ENCODE measurements at places on chromosomes 1 and 21.

GRCh38 chr1:26820784-26821269, 5.7 kb upstream of the ZDHHC18 start:
- no peak for DNase-seq

- DNase-seq: no peak
Measured at GRCh38 chr21:18164483-18164882, 80.2 kb upstream of the CHODL start.

GRCh38 chr1:57329001-57329527, 94.8 kb downstream of the DAB1 start:
- DNase-seq: no peak

DNA sequence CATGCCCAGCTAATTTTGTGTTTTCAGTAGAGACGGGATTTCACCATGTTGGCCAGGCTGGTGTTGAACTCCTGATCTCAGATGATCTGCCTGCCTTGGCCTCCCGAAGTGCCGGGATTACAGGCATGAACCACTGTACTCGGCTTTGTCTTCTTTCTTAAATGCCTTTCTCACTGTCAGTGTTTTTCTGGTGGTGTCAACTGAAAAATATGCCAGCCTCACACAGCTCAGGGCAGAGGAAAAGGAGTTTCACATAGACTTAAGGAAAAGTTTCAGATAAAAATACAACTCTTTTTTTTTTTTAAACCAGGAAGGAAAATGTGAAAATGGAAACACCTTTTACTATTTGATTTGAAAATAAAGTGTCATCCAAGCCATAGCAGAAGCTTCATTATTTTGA, 4.6 kb upstream of the MAB21L3 start:
- no peak for DNase-seq

GRCh38 chr21:23968722-23969647, 1638.3 kb downstream of the MRPL39 start:
- DNase-seq: no peak

- no peak for DNase-seq
Measured at GRCh38 chr1:20370698-20371097, 80.0 kb downstream of the VWA5B1 start.

GRCh38 chr1:64511044-64511443, 41.1 kb downstream of the CACHD1 start:
- no peak for DNase-seq

DNA sequence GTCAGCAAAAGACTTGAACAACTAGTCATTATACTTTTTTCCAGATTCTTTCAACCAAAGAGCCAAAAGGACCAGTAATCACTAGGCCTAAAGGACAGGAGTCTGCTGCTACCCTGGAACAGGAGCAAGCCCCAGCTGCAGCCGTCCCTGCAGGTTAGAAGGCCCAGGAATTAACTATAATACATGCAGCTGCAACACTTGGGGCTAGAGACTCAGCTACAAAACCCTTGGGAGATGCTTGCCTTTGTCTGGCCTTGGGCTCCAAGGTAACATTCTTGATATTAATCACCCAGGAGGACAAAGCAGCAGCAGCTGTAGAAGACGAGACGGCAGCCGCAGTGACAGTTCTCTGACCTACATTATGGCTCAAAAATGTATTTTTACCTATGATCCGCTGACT, 841.2 kb upstream of the ADGRL4 start:
- DNase-seq: no peak

GRCh38 chr1:159957824-159958268, 3.8 kb upstream of the SLAMF9 start:
- DNase-seq: no peak

GRCh38 chr1:11134251-11134897, 34.7 kb upstream of the EXOSC10 start:
- DNase-seq: peak; percentile 45

DNA sequence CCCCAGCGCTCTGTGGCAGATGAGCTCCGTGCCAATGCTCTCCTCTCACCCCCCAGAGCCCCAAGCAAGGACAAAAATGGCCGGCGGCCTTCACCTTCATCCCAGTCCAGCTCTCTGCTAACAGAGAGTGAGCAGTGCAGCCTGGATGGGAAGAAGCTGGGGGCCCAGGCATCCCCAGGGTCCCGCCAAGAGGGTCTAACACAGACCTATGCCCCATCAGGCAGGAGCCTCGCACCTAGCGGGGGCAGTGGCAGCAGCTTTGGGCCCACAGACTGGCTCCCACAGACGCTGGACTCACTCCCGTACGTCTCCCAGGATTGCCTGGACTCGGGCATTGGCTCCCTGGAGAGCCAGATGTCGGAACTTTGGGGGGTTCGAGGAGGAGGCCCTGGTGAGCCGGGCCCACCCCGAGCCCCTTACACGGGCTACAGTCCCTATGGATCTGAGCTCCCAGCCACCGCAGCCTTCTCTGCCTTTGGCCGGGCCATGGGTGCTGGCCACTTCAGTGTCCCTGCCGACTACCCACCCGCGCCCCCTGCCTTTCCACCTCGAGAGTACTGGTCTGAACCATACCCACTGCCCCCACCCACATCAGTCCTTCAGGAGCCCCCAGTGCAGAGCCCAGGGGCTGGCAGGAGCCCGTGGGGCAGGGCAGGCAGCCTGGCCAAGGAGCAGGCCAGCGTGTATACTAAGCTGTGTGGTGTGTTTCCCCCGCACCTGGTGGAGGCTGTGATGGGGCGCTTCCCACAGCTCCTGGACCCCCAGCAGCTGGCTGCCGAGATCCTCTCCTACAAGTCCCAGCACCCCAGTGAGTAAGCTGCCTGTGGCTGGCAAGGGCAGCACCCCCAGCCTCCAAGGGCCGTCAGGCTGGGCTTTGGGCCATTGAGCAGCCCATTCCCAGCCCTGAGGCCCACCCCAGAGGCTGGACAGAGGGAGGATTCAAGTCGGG, 8.7 kb downstream of the ZC3H12A start:
- no peak for DNase-seq

DNA sequence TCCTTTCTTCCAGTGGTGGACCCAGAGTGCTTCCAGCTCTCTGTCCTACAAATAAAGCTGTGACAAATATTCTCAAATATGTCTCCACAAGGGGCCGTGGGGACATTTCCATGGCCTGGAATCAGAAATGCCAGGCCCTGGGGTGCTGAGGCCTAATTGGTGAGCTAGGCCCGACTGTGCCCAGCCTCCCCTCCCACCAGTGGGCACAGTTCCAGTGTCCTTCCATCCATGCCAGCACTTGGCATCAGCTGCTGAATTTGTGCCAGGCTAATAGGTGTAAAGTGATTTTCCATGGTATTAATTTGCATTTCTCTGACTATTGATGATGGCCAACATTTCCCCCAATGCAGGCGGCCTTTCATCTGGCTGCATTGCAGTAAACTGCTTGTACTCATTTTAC, 48.5 kb upstream of the B3GALT5 start:
- no peak for DNase-seq

DNA sequence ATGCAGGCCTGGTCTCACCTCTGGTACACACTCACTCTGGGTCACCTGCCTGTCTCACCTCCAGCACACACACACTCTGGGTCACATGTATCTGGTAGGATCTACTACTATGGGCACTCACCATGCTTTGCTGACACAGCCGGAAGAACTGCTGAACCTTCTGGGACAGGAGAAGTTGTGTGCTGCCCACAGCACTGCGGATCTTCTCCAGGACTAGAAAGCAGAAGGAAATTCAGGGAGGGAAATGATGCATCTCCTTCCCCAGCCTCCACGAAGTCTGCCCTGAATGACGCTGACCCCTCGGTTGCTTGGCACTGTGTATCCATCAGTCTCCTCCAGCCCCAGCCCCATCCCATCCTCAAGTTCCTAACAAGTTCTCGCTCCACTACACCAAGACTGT, 7.9 kb upstream of the SMIM12 start:
- DNase-seq: no peak

DNA sequence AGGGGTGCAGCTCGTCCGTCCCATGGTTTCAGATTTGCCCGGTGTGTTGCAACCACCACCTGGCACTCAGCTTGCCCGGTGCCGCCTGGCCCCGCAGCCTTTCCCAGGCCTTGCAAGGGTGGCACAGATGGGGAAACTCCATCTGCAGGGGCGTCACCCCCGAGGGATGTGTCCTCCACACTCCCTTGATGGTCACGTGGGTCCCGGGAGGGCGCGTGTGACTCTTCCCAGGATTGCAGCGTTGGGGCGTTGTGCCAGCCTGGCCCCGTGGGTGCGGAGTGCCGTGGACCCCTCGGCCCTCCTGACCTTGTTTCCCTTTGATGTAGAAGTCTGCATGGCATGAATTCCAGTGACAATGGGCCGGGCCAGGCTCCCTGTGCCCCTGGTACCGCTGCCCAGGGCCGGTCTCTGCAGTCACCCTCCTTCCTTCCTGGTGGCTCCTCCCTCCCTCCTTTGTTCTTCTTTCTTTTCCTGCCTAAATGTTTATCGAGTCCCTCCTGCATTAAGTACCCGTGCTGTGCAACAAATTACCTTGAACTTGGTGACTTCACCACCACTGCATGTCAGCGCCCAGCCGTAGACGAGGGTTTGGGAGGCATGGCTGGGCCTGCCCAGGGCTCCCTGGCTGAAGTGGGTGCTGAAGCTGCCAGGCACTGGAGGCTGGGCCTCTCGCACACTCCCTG, 22.9 kb downstream of the RRP1 start:
- peak; percentile 83 for DNase-seq

DNA sequence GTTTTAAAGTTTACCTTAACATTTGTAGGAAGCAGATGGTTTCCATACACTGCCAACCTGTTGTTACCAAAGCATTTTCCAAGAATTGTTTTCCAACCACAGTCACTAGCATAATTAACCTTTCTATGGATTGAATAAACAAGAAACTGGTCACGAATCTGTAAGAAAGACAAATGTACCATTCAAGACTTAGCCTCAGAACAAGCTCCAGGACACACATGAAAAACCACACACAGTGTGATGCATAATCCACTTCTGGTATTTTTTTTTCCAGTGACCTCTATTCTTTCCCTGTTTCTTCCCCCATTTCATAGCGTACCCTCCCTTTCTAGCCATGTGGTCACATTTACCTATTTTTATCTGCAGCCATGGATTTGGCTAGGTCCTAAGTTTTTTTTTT, 29.6 kb upstream of the C1orf87 start:
- no peak for DNase-seq

- DNase-seq: no peak
Measured at GRCh38 chr1:52670604-52671003, 27.5 kb downstream of the COA7 start.

DNA sequence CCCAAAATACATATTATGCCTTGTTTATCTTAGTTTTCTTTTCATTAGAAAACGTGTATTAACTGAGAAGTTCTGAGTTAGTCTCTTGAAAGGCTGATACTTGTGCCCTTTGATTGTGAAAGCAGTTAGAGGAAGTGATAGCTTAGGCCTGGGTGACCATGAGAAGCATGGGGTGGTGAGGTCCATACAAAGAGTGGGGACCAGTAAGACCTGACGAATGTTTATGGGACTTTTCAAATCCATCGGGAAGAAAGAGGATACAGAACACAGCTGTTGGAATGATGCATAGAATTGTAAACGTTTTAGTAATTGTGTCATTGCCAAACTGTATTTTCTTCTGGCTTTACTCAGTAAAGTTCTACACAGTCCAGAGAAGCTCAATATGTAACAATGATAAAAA, 259.8 kb downstream of the LMO4 start:
- DNase-seq: no peak

DNA sequence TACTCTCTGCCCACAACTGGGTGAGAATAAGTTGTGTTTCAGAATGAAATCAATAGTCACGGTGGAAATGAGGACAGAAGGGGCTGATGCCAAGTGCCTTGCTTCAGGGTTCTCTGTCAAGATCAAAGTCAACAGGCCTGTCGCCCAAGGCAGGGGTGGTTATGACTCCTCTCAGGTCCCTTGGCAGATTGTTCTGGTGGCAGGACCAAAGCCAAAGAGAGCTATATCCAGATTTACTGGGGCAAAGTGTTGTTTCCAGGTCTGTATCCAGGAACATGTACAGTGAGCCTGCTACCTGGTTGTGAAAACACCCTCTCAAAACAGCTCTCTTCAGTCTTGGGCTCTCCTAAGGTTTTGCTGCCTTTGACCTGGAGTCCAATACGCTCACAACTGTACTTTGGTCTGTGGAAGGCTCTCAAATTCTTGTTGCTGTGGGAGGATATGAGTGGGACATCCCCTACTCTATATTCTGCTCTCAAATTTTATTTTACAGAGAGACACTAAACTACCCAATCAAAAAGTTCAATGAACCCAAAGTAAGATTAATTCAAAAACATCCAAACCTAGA, 175.1 kb upstream of the ETV3 start:
- DNase-seq: no peak

DNA sequence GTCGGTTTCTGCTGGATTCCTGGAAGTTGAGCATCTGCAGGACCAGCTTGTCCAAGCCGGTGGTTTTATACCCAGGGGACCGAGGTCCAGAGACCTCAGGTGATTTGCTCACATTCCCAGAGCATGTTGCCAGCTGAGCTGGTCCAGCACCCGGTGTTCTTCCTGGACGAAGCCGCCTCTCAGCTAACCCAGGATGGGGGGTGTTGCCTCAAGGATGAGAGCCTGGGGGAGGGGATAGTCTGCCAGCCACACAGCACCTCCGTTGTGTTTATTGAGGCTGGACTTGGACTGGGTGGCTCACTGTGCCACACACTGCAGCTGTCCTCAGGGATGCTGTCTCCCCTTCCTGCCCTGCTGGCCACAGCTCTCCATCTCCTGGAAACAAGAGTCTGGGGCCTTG, 1.5 kb downstream of the TMEM201 start:
- no peak for DNase-seq

DNA sequence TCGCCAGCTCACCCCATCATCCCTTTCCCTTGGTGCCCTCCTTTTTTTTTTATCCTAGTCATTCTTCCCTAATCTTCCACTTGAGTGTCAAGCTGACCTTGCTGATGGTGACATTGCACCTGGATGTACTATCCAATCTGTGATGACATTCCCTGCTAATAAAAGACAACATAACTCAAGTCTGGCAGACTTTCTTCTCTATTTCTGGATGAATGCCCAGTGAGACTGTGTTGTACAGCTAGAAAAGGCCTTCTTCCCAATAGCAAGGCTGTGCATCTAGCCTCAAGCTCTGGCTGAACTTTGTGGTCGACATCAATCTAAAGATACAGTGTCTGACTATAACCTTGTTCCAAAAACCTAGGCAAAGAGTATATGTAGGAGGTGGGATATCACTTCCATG, 6.4 kb downstream of the IL24 start:
- no peak for DNase-seq

DNA sequence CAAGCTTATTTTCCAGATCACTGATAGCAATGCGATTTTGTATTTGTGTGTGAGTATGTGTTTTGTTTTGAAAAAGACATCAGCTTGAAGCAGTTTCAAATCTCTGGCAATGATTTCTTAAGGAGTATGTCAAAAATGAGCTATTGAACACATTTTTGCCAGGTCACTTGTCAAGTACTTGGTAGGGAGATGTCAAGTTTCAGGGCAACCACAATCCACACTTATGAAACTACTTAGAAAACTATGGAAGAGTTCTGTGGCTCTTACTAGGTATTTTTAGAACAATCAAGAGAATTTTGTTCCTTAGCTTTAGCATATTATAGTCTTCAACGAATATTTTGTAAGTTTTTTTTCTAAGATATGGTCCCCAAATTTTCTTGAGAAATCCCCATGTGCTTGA, 318.8 kb upstream of the ZRANB2 start:
- DNase-seq: no peak

- DNase-seq: no peak
Measured at GRCh38 chr1:54838565-54839180, 37.5 kb upstream of the TTC22 start.

GRCh38 chr21:33452362-33452761, 27.4 kb downstream of the TMEM50B start:
- no peak for DNase-seq

- DNase-seq: no peak
Measured at GRCh38 chr1:27876341-27877114, 4.2 kb downstream of the THEMIS2 start.
